ENCODE measurements at places on chromosomes 2 and 18. TPM values are rescaled to one million over a fixed set of nuclear protein-coding genes. Genes with fewer than 3 reads are reported as not detected.

GRCh38 chr2:44620189-44620990 is 258.6 kb downstream of the CAMKMT start:
- DNase-seq = no peak

- no peak for DNase-seq
Observed at GRCh38 chr2:29492701-29493100, 377.5 kb downstream of the CLIP4 start.

DNA sequence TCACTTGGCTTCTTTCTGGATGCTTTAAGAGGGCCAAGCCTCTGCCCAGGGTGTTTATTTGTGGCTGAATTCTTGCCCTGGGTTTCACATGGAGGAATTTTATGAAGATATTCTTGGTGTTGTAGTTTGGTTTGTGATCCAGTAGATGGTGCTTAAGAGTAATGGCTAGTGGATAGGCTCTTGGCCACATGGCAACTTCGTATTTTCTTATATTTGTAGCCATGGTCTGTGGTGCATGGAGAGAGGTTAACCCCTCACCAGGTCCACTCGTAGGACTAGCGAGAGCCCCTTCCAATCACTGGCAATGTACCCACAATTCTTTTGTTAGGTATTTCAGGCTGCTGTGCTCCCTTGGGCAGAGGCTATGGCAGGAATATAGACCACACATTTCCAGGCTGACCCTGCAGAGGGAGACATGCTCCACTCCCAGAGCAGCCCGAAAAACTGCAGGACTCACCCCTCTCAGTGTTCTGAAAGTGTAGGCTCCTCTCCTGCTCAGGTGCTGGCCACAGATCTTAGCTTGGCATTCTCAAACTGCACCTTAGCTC is 582.1 kb upstream of the SETBP1 start:
- DNase-seq = no peak

DNA sequence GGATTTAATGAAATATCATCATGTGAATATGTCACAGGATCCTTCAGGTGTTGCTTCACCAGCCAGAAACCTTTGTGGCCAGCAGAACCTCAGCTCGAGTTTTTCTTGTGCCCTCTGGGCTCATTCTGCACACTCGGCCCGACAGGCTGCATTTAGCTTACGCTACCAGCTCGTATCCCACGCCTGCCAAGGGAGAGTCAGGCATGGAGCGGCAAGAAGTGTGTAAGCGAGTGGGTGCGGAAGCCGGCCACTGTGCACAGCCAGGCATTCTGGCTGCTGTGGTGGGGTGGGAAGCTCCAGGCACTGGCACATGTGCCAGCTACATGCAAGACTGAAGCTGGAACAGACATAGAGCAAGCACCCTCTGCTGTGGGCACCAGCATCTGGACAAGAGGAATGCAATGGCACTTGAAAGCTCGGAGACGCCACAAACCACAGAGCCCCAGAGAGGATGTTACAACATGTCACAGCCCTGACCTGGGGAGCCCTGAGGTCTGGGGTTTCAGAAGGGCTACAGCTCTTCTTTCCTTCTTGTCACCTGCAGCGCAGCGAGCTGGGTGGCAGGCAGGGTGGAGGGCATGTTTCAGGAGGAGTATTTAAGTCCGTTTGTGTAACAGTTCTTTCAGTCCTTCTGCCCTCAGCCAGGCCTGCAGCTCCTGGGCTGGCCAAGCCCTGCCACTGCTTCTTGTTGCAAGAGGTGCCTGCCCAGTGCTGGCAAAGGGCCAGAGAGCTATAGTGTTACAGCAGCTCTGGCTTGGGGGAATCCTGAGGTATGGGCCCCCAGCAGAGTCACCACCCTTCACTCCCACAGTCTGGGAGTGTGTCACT is 257.3 kb upstream of the HNMT start:
- DNase-seq = no peak

DNA sequence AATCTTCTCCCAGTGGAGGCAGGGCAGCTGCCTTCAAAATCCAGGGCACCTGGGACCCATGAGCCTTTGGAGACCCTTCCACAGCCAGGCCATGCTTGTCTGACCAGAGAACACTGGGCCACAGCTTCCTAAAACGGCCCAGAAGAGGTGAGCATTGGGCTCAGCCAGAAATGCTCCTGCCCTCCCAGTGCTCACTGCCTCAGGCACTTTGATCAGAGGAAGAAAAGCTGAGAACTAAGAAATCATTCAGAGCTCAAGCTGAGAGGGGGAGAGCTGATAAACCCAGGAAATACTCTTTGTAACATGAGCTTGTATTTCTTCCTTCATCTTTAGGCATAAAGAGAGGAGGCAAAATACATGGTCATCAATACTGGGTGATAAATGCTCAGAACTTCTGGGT is 365.5 kb upstream of the KLHL29 start:
- DNase-seq = no peak

Gene EN1
- total RNA-seq = not detected

Gene CDK5R2
- 0.21 TPM for total RNA-seq
